ENCODE measurements at places on chromosomes 7 and 10.

DNA sequence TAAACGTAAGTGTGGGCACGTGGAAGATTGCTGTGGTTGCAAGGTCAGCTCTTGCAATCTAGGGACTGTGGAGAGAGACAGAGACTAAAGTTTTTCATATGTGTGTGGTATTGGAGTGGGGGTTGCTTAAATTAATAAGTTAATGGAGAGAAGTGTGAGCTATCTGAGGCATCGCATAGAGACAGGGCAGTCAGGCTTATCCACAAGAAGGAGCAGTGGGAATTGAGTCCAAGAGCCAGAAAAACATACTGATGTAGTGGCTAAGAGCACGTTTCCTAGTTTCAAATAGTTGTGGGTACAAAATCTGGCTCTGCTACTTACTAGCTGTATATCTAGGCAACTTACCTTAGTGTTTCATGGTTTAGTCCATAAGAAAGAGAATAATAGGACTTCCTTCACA, 65.8 kb downstream of the SORCS3 start:
- DNase-seq, result no peak

DNA sequence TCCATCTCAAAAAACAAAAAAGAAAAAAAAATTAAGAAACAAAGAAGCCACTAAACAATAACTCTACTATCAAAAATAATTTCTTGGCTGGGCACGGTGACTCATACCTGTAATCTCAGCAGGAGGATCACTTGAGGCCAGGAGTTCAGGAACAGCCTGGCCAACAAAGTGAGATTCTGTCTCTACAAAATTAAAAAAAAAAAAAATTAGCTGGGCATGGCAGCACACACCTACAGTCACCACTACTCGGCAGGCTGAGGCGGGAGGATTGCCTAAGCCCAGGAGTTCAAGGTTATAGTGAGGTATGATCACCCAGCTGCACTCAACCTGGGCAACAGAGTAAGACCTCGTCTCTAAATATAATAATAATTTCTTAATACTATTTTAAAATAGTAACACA, 69.0 kb downstream of the PARD3 start:
- DNase-seq, result no peak

GRCh38 chr7:131897790-131898165, 341.4 kb upstream of the PODXL start:
- no peak for DNase-seq

GRCh38 chr7:95264363-95264891, 59.9 kb downstream of the PON1 start:
- DNase-seq, result no peak

DNA sequence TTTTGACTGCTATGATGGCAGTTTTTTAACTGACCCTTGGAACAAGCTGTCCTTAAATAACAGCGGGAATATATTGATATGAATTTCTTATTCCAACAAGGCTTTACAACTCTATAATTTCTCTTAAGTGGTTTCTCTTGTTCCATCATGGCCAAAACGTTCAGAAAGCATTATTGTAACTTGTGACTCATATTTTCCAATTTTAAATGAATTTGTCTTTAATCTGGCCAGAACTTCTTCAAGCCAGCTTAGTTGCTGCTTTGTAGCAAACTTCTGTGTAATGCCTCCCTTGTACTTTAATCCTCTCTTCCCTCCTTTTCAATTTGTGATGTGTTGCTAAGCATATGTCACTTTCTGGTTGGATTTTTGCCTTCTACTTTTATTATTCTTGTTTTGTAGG, 271.9 kb downstream of the KIF20B start:
- no peak for DNase-seq

DNA sequence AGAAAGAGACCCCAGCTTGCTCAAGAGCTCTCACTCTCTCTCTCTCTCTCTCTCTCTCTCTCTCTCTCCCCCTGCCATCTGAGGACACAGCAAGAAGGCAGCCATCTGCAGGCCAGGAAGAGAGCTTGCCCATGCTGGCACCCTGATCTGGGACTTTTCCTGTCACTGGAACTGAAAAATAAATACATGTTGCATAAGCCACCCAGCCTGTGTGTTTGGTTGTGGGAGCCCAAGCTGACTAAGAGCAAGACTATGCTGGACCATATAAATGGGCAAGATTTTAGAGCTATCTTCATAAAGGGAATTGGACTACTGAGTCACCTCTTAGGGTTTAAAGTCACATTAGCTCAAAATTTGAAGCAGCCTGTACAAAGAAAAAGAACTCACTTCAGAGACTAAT, 98.6 kb downstream of the SLC16A9 start:
- DNase-seq, result no peak

DNA sequence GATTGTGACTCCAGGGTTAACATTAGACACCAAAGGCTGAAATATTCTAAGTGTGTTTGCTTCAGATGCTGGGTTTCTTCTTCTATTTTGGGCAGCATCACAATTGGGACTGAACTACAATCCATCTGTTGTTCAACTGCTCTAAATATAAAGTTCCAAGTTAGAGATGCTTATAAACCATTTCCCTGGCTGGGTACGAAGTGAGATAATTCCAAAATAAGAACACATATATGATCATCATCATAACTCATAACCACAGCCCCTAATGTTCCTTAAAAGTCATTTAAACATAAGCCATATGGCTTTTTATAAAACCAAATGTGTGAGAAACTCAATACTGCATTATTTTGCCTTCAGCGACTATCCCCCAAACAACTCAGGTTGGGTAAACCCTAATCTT, 28.8 kb downstream of the DNA2 start:
- DNase-seq, result no peak

DNA sequence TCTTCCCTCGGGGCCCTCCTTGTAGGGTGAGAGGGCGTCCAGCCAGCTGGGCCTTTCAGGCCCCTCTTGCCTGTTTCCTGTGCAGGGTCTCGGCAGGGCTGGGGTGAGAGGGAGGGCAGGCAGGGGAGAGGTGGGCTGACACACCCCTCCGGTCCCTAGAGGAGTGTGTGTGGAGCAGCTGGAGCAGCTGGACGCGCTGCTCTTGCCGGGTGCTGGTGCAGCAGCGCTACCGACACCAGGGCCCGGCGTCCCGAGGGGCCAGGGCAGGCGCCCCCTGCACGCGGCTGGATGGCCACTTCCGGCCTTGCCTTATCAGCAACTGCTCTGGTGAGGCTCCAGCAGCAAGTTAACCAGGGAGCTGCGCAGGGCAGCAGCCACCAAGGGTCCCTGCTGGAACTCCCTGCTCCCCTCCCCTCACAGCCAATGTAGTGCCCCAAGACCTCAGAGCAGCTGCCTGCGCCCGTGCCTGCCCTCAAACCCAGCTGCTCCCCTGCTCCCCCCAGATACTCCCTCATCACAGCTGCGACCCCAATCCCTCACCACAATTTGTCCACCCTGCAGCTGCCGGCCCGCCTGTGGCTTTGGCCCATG, 15.7 kb upstream of the ZNF862 start:
- no peak for DNase-seq

- no peak for DNase-seq
Observed at GRCh38 chr7:155994279-155994811, 182.1 kb upstream of the SHH start.

- DNase-seq, result no peak
Observed at GRCh38 chr10:42754155-42755027, 28.2 kb upstream of the BMS1 start.

DNA sequence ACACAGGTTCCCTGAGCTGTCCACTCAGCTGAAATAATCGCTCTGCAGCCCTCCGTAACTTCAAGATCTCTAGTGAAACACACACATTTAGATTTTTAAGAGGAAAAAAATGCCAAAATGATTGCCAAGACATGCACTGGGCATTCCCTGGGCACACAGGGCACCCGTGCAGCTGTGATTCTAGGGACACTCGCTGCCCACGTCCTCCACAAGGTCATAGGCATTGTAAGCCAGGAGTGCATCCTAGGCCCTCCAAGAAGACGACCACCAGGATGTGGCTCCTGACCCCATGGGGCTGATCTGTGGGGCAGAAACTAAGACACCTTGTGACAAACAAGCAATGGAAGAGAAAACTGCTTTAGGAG, 563.3 kb downstream of the PTPRN2 start:
- no peak for DNase-seq

Measured in glomerular endothelial cell (primary cell).